ENCODE measurements at places on chromosomes 6 and 20. TPM values are rescaled to one million over a fixed set of nuclear protein-coding genes. Genes with fewer than 3 reads are reported as not detected.

DEFB115 gene
- not detected for total RNA-seq

RSPH9 gene
- not detected for total RNA-seq

CDSN gene
- total RNA-seq: not detected

PACRG gene
- total RNA-seq: not detected

FOXQ1 gene
- total RNA-seq: not detected

Data from CD8-positive, alpha-beta memory T cell (primary cell).